KBM-7 (cell line): ENCODE measurements at places on chromosomes 3 and 15.

DNA sequence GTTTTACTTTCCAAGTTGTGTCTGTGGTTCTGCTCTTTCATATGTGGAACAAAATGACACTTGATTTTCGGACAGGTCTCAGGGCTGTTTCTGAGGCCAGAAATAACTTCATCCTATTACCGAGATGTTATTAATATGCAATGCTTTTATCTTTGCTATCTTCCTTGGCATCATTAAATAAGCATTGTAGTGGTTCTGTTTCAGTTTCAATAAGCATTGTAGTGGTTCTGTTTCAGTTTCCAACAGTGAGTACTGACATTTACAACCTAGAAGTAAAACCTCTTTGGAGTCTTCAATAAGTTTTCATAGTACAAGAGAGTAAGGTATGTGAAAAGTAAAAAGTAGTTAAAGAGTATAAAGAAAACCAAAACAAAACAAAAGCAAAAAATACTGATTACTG, 746.2 kb downstream of the GRM7 start:
- DNase-seq = no peak

GRCh38 chr3:114108137-114108536, 51.6 kb downstream of the QTRT2 start:
- no peak for DNase-seq

GRCh38 chr3:123520656-123521055, 64.2 kb downstream of the HACD2 start:
- no peak for DNase-seq

GRCh38 chr3:185399737-185400667, 37.1 kb downstream of the MAP3K13 start:
- no peak for DNase-seq

DNA sequence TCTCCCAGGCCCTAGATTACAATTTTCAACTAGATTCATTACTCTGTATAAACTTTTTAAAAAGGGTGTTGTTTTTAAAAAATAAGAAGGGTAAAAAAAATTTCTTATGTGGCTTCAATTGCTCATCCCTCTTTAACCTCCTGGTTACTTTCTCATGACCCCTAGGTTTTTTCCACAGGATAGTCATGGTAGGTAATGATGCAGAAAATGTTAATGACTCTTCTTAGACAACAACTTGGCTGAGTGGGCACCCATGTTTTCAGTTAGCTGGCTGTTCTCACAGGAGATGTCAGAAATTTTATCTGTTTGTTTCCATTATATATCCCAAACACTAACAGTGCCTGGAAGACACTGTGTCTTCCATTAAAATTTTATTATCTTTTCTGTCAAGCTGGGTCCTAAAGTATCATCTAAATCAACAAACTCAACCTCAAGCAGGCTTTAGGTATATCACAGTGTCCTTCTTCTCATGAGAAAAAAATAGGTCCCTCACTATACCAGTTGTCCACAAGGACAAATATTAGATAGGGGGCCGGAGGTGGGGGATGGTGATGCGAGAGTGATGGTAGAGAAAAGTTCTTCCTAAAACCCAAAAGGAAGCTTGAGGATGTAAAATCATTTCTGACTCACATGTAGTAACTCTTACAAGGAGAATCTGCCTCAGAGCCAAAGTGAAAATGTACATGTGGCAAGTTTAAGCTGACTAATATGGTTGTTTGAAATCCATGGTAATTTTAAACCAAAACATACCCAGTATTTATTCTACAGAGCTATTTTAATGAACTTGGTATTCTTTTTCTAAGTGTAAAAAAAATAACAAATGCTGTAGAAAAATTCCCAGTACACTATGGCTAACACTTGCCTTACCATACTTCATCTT, 43.3 kb downstream of the PLOD2 start:
- no peak for DNase-seq

DNA sequence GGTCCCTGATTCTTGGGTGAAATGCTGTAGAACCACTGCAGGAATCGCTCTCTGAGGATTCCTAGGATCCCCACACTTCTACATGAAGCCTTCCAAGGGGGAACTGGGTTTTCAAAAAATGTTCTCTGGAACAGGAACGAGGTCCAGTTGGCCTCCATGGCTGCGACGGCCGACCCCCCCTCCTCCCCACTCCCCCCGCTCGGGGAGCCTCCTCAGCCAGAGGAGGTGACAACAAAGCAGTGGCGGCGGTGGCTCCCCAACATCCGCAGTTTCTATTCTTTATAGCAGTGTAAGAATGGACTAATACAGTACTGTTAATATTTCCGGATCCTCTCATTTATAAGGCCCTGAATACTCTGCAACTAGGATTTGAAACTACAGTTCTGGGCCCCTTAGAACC, 84.0 kb upstream of the PLAAT1 start:
- DNase-seq = no peak

- DNase-seq = no peak
Observed at GRCh38 chr3:110413807-110414748, 657.5 kb upstream of the NECTIN3 start.

DNA sequence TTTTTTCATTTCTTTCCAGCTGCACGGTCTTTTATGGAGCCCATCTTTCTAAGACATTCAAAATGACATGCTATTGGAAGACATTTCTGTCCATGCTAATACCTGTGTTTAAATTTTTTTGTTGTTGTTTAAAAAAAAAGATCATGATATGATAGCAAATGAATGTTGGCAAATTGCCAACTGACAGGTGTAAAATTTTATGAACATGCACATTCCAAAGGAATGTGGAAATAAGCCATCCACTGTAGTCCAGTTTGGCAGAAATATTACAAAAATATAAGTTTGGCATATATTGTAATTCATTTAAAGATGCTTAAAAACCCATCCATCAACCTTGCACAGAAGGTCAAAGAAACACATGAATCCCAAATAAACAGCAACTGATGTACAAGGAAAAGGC, 75.6 kb upstream of the WNT5A start:
- no peak for DNase-seq

DNA sequence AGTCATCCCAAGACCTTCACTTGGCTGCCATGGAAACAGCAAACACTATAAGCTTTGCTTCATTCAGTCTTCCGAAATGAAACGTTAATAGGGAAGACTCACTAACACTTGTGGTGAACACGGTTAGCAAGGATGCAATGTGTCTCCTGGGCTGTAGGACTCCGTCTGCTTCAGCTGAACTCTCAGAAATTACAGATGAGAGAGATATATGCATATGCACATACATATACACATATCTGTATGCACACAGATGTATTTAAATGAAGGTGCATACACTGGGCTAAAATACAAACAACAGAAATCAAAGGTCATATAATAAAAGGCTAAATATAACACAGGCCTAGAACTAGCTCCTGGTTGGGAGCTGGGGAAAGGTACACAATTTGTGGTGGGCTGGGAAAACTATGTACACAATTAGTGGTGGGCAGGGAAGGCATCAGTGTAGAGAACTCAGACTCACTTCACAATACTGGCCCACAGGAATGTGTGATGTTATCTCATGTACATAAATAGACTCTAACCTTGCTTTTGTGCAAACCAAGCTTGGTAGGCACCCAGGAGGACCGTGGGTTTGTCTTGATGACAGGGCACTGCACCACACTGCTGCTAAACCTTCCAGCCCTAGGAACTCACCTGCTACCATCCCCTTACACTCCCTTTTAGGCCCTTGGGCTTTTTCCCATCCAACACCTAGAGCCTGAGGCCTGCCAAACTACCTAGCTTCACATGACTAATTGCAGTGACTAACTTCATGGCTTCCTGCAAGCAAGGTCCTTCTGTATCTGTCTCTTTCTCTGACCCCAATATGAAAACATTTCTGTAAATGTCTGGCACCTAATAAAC, 873.1 kb downstream of the NSUN3 start:
- no peak for DNase-seq

- DNase-seq = no peak
Observed at GRCh38 chr15:35713733-35714132, 167.8 kb upstream of the DPH6 start.

- no peak for DNase-seq
Observed at GRCh38 chr3:47024932-47025331, 45.5 kb downstream of the NBEAL2 start.

DNA sequence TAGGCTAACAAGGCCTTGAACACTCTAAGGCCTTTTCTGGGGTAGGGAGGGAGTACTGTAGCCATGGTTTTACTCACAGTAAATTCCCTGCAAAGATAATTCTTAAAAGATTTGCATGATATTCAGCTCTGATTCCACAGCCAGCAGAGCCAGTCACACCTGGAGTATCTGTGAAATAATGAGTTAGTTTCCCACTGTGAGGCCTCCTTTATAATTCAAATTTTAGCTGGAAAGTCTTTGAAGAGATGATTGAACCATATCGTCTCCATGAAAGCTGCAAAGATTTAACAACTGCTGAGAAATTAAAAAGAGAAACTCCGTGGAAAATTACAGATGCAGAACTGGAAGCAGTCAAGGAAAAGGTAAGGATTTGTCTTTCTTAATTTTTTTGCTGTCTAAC, 32.3 kb upstream of the DUT start:
- no peak for DNase-seq

DNA sequence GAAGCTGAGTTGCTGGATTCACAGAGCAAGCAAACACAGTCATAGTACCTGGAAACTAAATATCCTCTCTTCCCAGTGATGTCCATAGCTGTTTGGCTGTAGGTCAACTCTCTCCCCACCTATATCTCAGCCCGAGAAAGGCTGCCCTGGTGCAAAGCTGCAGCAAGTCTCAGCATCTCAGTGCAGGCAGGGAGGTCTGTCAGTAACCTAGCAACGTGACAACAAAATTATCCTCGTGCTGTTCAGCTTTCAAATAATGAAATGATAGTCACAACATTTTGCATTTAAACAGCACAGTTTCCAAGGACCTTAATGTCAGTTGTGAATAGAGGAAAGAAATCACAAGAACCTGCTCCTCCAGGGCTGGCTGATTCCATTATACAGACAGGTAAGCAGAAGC, 83.6 kb downstream of the CHST2 start:
- no peak for DNase-seq

DNA sequence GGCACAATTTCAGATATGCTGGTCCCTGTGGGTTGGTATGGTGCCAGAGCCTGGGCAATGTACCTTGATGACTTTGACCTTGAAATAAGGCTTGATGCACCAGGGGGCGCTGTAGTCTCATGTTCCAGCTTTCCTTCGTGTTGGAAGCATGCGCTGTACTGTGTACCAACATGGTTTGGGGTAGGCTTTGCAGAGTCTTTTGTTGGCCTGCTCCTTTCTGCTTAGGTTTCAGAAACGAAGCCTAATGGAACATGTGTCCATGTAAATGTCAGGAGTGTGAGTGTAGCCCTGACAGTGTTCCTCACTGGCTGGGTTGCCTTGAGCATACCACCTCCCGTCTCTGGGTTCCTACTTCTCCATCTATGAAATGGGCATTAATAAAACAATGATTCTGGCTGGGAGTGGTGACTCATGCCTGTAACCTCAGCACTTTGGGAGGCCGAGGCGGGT, 3.6 kb upstream of the CCR4 start:
- peak; percentile 90 for DNase-seq

DNA sequence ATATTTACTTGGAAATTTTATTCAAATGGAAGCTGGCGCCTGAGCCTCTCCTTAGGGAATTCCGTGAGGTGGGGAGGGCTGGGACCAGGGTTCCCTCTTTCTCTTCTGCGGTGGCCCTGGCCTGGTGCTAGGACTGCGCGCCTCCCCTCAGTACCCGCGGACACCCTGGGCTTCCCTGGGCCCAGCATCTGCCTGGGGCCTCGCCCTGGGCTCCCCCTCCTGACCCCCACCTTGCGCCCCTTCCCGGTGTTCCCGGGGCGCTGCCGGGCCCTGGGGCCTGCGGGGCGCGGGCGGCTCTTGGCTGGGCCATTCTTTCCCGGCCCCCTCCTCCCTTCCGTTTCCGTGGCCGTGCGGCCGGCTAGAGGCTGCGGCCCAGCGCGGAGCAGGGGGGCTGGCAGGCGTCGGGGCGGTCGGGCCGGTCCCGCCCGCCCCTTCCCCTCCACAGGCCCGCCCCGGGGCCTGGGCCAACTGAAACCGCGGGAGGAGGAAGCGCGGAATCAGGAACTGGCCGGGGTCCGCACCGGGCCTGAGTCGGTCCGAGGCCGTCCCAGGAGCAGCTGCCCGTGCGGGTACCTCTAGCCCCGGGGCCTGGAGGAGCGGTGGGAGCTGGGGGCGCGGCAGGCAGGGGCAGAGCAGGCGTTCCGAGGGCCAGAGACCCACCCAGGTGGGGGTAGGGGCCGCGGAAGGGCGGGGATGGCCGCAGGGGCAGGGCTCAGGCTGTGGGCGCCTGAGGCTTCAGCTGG, at the start of gene FES:
Gene FES (plus strand): TSS at position 529 of the 743 bp plus-strand sequence. CDS start 542 bp downstream, outside the sequence.
- peak; percentile 75 for DNase-seq

DNA sequence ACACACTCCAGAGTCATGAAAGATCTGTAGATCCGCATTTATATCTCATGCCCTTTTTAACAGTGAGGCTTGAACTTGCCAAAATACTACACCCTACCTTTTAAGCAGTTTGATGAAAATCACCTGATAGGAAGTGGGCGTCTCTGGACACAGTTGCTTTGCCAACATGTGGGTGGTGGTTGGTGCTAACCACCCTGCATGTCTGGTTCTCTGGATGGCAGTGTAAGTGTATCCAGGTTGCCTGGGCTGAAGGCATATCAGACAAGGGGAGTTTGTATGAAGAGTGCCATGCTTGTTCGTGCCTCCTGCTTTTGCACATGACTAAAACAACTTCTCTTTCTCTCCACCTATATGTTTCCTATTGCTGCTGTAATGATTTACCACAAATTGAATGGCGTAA, 159.6 kb downstream of the GHSR start:
- no peak for DNase-seq

DNA sequence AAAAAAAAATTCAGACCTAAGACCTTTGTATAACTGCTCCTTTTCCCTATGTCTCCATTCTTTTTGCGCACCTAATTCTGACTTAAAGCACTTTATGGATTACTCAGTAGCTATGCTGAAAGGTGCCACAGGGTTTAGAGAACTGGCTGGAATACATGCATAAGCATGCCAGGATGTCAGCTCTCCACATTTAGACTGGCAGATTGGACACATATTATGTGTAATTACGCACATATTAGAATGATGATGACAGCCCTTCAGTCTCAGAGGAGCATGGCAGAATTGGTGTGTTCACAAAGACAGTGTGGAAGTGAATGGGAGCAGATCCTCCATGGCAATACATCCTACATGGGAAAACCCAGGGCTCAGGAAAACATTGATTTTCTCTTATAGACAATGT, 108.1 kb upstream of the LSAMP start:
- DNase-seq = no peak

- DNase-seq = no peak
Observed at GRCh38 chr3:65265942-65266590, 578.3 kb upstream of the ADAMTS9 start.

DNA sequence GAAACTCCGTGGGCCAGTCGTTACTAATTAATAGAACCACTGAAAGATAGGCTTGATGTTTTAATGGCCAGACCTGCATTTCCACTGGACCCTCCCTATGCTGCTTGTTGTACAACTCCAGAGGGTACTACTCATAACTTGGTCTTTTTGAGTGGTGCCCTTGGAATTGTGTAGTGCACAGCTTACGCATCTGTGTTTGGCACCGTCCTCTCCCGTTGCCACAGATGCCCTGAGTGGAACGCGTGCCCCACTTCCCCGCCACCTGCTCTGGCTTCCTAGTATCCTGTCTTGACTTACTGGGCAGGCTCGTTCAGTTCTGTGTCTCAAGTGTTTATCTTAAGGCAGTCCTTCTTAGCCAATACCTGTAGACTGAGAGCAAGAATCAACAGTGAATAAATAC, 78.7 kb downstream of the USP13 start:
- no peak for DNase-seq
